Cortex of kidney (tissue), 1 donor: ENCODE measurements at places on chromosomes 6 and 20.

DNA sequence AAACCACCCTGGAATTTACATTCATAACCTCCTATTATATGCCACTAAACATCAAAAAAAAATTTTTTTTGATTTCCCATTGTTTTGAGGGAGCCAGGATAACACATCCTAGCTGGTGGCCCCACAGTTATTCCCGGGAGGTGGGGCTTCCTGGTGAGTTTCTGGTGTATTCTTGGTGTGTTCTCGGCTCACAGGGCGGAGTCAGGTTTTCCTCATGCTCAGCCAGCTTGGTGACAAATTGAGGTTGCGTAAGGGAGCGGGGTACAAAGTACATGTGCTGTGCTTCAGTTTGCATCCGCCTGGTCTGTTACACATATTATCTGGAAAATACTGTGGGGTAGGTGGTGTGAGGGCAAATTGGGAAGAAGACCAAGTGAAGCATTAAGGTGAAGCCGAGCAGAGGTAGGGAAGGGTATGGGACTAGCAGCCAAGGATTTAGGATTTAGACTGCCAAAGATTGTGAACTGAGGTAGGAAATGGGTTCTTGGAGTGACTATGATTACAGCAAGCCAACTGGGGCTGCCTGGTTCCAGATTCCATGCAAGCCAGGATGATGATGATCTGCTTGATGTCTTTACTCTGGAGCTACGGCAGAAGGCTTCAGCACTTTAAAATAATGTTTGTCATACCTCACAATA, 46.2 kb upstream of the EEF1A1 start:
- no peak for DNase-seq

DNA sequence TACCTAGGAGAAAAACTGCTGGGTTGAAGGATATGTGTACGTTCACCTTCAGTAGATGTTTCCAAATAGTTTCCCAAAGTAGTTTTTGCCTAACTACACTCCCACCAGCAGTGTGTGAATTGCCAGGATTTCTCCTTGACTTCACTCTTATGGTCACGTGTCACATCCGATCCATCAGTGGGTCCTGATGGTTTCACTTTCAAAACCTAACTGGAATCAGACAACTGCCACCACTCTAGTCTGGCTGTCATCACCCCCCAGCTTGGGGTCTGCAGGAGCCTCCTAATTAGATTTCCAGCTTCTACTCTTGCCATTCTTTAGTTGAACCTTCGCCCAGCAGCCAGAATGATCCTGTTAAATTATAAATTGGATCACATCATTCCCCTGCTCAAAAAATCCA, 8.5 kb upstream of the SLC12A5 start:
- no peak for DNase-seq

GRCh38 chr20:31811796-31812728, 7.1 kb upstream of the MYLK2 start:
- DNase-seq = no peak

GRCh38 chr6:47789553-47789952, 7.7 kb downstream of the OPN5 start:
- no peak for DNase-seq

DNA sequence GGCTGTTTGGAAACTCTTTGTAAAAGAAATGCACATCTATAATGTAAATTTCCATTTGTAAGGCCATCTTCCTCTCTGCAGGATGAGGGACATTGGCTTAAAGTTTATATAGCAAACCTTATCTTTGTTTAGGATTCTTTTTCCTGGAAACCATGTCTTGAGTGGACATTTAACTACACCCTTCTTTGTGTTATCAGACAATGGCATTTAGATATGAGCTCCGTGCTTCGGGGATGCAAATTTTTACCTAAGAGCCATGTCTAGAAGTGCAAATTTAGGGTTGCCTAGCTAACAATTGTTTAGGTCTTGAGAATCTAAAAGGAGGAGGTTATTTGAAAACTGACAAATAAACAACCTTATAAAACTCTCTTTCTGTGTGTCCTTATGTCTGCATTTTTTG, 623.8 kb downstream of the MMUT start:
- DNase-seq = no peak

- no peak for DNase-seq
These were observed 334.1 kb downstream of the BCKDHB start for GRCh38 chr6:80440496-80441115.

- DNase-seq = no peak
These were observed 266.5 kb upstream of the QKI start for GRCh38 chr6:163147994-163148393.

DNA sequence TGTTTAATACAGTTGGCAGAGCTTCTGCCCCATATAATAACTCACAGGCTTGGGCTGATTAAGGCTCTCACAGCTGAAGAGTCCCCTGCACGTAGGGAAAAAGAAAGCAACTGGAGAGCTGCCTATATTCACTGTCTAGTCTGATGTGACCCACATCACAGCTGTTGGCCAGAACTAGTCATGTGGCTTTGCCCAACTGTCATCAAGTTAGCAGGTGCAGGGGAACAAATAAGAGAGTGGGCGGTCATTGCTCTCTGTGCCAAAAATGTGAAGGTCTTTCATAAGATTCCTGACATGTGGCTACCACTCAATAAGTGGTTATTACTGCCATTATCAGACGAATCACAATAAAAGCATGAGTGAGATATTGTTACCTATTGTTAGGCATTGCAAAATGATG, 665.2 kb downstream of the DOK5 start:
- no peak for DNase-seq

- DNase-seq = no peak
These were observed 25.4 kb downstream of the SEC63 start for GRCh38 chr6:107932580-107932979.

DNA sequence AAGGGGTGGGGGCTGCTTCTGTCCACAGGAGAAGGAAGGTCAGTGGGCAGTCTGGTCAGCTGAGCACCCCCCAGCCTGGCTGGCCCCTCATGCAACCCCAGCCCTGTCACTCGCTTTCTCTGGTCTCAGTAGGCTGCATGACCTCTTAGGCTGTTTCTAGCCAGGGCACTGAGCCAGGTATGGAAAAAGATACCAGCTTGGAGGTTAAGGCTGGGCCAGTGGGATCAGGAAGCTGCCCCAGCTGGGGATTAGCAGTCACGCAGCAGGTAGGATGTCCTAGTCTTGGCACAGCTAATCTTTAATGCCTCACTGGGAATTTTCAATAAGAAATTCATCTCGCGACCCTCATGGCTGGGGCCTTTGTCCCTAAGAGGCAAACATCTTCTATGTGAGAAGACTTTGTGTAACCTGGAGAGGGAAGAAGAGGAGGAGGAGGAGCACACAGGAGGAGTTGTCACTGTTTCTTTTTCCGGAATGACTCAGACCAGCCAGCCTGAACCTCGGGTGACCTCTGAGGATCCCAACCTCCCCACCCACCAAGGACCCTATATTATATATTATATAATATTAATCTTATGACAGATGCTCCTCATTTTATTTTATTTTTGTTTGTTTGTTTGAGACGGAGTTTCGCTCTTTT, 2.4 kb upstream of the BPIFA2 start:
- DNase-seq = no peak

DNA sequence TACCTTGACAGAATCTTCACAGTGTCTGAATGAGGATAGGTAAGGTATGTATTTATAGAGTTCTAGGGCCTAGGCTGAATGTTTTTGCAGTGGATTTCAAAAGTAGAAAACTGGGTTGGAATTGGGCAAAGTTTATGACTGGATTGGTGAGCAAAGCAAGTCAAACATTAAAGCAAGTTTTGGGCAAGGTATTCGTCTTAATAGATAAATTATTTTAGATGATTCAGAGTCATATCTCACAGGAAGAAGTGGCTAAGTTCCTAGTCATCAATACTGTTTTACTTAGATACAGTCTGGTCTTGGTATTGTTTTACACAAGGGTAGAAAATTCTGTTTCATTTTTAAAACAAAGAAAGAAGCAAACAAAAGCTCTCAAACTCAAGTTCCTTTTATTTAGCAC, 284.1 kb upstream of the EPHA7 start:
- DNase-seq = no peak

- no peak for DNase-seq
These were observed at the start of gene DLGAP4 for GRCh38 chr20:36305602-36306551. DLGAP4 (plus strand) TSS chr20:36306339; CDS start chr20:36431718, 125,379 bp downstream.

DNA sequence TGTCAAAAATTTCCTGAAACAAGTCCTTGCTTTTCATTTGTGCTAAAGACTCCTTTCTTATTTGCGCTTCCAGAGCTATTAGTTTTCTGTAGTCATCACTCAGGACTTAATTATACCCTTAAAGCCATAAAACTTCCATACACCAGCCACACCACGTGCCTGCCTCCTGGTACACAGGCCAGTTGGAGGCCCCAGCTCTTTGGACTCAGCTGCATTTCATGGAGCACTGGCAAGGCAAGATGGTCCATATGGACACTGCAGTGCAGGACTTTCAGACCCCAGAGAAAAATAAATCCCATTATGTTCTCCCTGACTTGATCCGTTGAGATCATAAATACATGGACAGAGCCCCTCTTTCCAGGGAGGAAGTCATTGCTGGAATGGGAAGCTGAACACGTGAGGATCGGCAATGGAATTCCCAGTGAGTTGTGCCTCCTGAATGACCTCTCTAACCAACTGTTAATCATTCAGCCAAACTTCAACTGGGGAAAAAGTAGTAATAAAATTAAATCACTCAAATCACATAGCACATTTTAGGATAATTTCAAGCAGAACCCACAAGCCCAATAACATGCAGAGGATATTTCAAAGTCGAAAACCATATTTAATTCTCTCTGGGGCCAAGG, 173.1 kb downstream of the HACE1 start:
- no peak for DNase-seq

- no peak for DNase-seq
These were observed 271.6 kb upstream of the RIN2 start for GRCh38 chr20:19486446-19486845.

DNA sequence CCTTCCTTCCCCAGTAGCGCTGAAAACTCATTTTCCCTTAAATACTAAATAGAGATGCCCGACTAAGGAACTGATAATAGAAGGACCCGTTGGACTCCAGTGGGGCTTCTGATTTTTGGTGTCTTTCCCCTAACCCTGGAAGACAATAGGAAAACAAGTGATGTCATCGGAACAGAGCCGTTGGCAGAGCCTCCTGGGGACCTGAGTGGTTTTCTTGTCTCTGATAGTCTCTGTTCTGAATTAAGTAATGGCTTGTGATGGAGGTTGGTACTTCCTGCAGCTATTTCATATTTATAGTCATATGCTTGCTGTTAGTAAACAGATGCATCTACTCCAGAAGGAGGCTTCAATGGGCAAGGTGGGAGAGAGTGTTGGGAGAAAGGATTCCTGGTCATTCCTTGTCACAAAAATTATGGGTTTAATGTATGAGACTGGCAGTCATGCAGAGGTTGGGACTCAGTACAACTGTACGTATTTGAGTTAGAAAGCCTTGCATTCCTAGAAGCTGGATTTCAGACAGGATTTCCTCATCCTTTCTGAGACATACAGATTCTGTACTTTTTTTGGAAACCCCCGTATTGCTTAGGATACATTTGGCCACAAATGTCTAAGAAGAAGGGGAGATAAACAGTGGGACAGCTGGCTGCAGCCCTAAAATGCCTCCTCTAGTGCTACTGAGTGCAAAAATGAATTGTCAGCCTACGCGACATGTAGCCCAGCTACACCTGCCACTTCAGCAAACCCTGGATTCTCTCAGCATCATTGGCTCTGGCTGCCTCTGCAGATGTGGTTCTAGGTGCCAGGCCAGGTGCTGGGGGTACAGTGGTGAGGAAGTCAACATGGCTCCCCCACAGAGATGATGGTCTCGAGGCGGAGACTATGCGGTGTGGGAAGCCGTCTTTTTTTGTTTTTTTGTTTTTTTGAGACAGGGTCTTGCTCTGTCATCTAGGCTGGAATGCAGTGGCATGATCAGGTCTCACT, 38.1 kb downstream of the CDS2 start:
- no peak for DNase-seq

DNA sequence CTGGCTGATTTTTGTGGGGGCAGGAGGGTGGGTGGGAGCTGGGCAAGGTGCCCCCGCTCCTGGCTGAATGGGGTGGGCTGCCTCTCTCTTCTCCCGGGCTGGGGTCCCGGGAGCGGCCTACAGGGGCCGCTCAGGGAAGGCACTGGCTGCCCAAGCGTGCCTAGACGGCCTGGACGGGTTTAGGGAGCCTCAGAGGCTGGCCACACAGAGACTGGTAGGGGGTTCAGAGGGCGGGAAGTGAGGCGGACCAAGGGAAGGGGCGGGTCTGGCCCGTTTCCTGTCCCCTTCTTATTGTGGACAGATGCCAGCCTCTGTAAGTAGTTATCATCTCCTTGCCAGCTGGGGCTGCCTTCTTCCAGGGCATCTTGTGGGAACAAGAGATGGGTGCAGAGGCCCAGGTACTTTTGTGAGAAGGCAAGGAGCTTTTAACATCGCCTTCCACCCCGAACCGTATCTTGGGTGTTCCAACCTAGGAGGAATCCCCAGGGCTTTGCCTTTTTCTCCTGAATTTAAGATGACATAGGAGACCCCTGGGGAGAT, 437 bp downstream of the CD40 start:
- DNase-seq = no peak

GRCh38 chr6:154848580-154848979, 115.4 kb downstream of the SCAF8 start:
- no peak for DNase-seq

- no peak for DNase-seq
These were observed 1164.5 kb upstream of the CITED2 start for GRCh38 chr6:140538926-140539325.

- DNase-seq = no peak
These were observed 928.9 kb downstream of the EYS start for GRCh38 chr6:64777941-64778785.

GRCh38 chr20:7940341-7940740, at the start of gene HAO1:
HAO1 (minus strand) TSS chr20:7940458; CDS start chr20:7940422, 36 bp downstream.
- no peak for DNase-seq

GRCh38 chr20:47735412-47736400, 49.6 kb downstream of the SULF2 start:
- DNase-seq = no peak

DNA sequence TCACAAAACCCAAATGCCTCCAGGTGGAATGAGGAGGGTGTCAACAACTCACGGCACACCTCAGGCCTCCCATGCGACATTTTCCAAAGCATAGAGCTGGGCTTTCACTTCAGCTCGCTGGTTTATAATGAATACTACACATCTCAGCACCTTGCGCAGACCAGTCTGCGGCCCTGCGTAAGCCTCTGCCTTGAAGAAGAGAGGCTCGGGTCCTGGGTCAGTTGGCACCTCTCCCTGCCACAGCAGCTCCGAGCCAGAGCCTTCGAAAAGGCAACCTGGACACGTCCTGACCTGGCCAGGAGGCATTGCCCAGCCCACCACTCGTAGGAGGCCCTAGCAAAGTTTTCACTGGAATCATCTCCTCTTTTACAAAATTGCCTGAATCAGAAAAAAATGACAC, 183.0 kb upstream of the AFDN start:
- no peak for DNase-seq
